Activated CD8-positive, alpha-beta memory T cell treated with anti-CD3 and anti-CD28 coated beads for 24 hours (primary cell): ENCODE measurements at places on chromosomes 5 and 9.
A peak's percentile ranks its signal among the peaks of the same experiment; 100 is the strongest.

DNA sequence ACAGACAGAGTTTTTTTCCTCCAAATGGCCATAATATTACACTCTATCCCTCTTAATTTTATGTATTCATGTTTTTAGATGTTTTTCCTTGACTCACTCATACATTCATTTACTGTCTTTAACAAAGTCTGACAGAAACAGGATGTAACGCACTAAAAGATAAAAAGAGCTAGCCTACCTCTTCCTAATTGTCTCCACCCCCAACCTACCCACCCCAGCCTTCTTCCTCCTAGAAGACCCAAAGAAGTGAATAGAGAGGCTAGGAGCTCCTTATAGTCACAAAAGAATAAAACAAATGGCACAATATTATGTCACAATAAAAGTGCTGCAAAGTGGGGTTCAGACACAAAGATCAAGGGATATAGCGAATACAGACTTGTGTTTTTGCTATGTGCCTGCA lies 719 bp downstream of the NOL8 start:
- no peak for DNase-seq

DNA sequence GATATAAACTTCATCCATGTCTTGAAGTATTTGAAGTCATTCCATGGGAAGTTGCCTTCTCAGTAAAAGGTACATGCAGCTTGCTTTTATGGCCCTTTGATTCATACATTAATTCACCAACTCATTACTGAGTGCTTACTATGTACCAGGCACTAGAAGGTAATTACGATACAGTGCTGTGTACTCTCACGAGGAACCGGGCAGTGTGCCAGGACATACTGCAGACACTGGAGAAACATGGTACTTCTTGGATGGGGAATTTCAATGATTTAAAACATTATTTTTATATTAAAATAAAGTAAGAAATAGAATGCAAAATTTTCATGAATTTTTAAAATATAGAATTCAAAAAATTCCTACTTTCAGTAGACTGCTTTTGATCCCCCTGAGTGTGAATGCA lies 71.4 kb upstream of the WDR41 start:
- DNase-seq = no peak

DNA sequence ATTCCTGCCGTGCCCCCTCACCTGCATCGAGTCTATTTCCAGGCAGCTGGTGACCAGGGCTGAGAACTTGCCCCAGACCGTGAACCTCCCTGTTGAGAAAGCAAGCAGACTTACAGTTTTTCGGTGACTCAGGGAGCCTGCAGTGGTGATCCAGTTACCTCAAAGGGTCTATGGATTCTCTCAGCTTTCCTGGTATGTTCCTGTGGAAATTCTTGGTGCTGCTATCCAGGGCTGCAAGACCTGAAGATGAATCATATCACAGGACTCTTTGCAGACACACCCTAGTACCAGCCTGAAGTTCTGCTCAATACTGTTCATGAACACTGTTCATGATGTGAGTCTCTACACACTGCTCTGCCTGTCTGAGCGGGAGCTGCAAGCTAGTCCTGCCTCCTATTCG lies 154.7 kb downstream of the WDR70 start:
- DNase-seq = no peak

GRCh38 chr5:88821161-88821560 lies 61.8 kb downstream of the MEF2C start:
- no peak for DNase-seq

- DNase-seq = no peak
Measured at GRCh38 chr9:105138306-105138801, 106.1 kb upstream of the SLC44A1 start.

DNA sequence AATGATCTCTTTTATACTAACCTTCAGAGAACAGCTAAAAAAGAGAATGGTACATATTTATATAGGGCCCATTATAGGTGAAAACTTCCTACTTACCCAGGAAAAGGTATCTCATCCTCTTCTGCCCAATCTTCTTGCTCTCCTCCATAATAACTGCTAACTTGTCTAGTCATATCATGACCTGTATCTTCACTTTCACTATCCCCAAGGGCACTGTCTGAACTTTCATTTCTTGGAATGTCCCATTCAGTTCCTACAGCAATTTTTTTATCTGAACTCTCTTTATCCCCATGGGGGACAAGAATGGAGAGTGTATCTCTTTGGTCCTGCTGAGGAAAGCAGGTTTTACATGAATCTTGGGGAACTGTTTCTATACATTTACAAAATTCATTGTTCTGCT lies 36.4 kb upstream of the RAPGEF6 start:
- DNase-seq = no peak

GRCh38 chr5:9686216-9686615 lies 56.1 kb upstream of the TAS2R1 start:
- DNase-seq = no peak

- DNase-seq = no peak
Measured at GRCh38 chr9:2093920-2094597, 78.9 kb downstream of the SMARCA2 start.

- no peak for DNase-seq
Measured at GRCh38 chr9:122819791-122820489, 8.4 kb downstream of the PDCL start.

DNA sequence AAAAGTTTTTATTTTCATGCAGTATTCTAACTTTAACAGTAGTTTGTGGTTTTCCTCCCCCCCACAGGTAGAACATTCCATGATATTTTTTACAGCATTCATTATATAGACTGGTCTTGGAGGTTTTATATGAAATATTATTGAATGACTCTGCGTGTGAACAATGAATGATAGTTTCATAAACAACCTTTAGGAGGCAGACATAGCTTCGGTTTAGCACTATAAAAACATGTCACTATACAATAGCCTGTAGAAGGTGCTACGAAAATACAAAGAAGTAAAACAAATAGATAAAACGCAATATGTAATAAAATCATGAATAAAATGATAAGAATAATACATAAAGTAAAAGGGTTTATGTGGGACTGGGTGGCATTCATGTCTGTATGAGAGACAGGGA lies 8.5 kb downstream of the KLF4 start:
- no peak for DNase-seq

DNA sequence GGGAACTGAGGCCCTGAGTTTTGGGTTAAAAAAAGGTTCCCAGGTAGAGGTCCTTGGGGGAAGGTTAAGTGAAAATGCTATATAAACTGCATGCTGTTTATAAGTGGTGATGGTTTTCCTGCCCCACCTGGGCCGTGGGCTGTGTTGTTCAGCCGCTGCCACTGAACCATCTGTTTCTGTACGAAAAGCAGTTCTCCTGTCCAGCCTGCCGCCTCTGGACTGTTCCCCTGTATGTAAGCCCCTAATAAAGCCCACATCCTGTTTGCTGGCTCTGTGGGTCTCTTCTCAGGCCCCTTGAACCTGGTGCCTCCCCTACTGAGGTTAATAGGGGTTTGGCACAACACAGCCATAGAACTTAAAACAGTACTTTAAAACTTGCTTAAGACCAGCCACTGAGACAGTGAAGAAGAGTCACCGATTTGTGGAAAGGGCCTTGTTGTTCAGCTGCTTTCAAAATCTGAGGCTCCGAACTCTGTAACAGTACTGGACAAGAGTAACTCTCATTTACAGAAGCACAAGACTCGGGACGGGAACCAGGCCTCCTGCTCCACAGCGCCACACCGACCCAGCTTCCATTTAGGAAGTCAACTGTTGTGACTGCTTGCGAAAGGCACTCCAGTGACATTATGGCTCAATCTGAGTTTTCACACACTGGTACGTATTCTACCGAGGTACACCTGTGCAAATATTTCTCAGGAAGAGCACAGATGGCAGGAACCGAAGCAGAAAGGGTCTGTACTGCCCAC lies 192.5 kb downstream of the CDK5RAP2 start:
- DNase-seq = no peak

GRCh38 chr9:92100237-92100911 lies 14.8 kb downstream of the SPTLC1 start:
- no peak for DNase-seq

- no peak for DNase-seq
Measured at GRCh38 chr9:82558346-82558745, 504.6 kb downstream of the RASEF start.

DNA sequence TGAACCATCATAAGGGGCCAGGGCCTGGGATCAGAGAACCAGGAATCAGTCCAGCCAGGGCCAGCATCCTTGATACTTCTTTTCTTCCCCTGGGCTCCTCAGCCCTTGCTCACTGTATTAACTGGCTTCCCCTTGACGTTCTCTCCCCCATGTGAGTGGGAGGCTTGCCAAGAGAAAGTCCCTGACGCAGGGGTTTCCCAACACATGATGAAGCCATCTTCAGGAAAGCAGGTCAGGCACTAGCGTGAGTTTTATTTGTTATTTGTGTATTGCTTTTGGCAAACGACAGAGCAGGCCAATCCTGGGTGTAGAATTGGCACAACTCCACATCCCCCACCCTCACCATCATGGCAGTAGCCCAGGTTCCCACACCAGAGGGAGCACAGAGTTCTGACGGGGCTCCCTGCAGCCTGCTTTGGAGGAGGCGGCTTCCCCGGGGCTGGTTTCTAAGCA lies 165.5 kb upstream of the NFIL3 start:
- DNase-seq = no peak

- DNase-seq = peak; percentile 89
Measured at GRCh38 chr9:126500600-126501382, 112.9 kb upstream of the LMX1B start.

DNA sequence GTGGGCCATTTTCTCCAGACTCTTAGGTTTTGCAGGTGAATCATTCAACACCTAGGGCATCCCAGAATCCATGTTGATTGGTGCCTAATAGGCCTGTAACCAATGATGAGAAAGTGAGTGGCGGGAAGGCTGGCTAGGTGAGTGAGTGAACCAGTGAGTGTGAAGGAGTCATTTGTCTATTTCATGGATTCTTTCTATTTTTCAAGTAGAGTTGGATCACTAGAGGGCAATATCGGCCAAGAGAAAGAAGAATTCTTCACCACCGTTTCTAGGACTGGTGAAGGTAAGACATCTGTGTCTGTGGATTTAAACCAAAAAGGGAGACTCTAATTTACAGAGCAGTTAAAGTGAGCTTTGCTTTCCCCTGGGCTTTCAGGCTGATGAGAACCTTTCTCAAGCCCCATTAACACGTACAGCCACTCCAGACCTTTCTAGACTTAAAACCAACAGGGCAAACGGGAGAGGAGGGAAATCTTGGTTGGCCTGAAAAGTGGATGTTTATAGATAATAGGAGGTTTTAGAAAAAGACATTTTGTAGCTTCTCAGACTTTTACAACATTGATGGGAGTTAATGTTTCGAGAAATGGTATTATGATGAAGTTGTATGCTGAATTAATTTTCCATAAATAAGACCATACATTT lies 114.3 kb upstream of the IL12B start:
- DNase-seq = no peak

DNA sequence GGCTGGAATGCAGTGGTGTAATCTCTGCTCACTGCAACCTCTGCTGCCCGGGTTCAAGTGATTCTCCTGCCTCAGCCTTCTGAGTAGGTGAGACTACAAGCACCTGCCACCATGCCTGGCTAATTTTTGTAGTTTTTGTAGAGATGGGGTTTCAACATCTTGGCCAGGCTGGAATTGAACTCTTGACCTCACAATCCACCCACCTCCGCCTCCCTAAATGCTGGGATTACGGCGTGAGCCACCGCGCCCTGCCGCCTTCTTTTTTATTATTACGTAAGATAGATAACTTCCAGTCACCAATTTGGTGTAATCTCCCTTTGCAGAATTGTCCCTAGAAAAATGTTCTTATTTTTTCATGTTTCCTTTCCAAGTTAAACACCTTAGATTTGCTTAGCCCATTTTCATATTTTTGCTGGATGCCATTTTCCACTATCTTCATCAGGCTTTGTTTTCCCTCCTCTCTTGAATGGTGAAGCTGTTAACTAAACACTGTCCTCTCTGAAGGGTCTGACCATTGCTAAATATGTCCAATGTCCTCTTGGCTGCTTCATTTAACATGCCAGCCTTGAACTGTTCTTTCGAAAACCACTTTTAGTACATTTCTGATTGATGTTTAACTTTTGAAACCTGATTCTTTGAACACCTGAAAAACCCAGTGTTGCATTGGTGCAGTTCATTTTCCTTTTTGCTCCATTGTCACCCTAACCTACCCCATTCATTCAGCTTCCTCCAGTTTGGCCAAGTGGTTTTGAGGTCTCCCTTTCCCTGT lies 135.1 kb upstream of the PIK3R1 start:
- DNase-seq = no peak

GRCh38 chr9:34400275-34400674 lies 23.6 kb upstream of the MYORG start:
- no peak for DNase-seq

- DNase-seq = no peak
Measured at GRCh38 chr5:93022796-93023447, 558.1 kb downstream of the NR2F1-AS1 start.

DNA sequence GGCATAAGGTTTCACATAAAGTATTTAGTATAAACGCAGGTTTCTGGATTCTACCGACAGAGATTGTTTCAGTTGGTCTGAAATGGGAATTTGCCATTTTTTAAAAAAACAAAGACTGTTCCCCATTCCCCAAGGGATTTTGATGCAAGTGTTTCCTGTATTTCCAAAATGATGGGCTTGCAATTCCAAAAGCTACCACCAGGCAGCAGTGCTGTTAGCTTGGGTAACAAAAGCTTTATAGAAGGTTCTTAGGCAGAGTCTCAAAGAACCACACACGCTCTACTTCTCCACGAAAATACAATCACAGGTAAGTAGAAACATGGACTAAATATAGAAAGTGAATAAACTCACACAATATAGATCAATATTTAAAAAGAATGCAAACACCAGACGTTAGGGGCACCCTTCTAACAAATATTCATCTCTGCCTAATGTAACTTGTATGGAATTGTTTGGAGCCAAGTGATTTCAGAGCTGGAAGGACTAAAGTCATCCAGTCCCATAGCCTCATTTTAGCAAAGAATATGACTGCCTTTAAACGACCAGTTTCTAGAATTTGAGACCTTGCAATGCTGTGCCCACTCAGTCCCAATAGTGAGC lies 154.3 kb downstream of the SPOCK1 start:
- DNase-seq = no peak

DNA sequence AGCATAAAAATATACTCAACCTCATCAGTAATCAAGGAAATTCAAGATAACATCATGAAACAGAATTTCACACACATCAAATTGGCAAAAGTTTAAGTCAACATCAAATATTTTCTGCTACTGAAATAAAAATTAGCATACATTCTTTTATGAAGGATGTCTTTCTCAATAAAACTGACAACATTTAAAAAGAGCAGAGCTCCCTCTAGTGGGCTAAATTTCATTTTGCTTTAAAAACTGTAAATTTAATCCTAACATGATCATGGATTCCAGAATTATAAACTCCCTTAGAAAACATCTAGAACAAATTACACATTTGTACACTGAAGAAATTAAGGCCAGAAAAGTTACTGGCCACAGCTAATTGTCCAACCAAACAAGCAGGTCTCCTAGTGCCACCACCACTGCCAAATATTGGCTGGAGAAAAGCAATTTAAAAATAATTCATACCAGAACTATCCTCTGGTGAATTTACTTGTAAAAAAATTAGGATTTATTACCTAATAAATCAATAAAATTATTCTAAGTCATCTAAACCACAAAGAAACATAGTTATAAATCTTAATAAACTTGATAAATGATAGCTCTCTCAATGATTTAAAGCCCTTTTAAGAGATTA lies 31.2 kb downstream of the DEPDC1B start:
- DNase-seq = no peak

- peak; percentile 72 for DNase-seq
Measured at GRCh38 chr5:368183-369084, 46.9 kb downstream of the AHRR start.

- no peak for DNase-seq
Measured at GRCh38 chr5:175809531-175810121, 61.8 kb upstream of the CPLX2 start.
